ENCODE measurements at places on chromosomes 7 and 10.

- no peak for DNase-seq
These were observed 70.7 kb upstream of the STEAP4 start for GRCh38 chr7:88377434-88377833.

GRCh38 chr10:99784727-99785441, 2.4 kb downstream of the ABCC2 start:
- DNase-seq: no peak

DNA sequence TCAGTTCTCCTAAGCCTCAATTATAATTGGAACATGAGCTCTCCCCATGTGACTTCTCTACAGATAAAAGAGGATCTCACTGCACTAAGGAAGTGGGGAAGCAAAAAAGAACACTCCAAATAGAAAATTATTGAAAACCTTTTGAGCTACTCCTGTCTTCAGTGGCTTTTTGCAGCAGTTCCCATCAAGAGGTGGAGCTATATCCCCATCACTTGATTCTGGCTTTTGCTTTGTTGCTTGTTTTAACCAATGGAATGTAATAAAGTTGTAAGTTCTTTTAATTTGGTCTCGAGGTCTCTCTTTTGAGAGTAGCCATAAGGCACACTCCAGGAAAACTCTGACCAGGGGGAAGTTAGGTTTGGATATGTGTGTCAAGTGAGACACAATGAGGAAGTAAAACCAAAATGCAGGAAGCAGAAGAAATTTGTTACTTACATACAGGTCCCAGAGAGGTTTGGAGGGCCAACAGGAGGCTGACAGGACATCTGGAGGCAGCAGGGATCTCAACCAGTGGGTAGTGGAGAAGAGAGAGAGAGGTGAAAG, 569.4 kb downstream of the HTR7 start:
- DNase-seq: no peak

DNA sequence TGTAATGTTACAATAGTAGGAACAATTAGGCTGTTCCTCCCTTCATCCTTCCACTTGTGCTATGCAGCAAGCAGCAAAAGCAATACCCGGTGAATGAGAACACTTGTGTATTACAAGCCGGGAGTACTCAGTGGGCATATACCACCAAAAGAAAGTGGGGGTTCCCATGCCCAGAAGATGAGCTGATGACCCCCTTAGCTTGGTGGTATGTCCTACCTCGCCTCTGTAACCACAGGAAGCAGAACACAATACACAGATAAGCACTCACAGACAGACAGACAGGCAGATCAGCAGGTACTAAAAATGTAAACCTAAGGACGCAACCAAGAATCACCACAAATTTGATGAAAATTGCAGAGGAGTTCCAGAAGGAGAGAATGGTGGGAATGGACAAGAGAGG, 15.5 kb upstream of the KIF20B start:
- DNase-seq: no peak

GRCh38 chr10:71767420-71768035, 5.8 kb downstream of the VSIR start:
- no peak for DNase-seq

GRCh38 chr10:47311932-47312662, 10.2 kb upstream of the GDF2 start:
- peak; percentile 40 for DNase-seq

DNA sequence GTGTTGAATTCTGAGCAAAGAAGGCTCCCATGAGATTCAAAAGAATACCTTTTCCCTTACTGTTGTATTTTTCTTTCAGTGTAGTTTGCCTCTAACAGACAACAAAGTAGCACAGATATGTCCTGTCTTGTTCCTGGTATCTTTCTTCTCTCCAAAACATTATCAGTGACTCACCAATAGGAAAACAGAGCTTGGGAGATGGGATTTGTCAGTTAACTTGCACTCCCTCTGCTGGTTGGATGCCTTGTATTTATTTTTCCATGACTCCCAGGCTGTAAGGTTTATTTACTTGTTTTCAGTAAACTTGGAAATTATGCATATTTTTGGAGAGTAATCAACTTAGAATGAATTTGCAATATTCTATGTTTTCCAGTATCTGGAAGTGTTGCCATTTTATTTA, 129.7 kb downstream of the SAMD9 start:
- DNase-seq: no peak

DNA sequence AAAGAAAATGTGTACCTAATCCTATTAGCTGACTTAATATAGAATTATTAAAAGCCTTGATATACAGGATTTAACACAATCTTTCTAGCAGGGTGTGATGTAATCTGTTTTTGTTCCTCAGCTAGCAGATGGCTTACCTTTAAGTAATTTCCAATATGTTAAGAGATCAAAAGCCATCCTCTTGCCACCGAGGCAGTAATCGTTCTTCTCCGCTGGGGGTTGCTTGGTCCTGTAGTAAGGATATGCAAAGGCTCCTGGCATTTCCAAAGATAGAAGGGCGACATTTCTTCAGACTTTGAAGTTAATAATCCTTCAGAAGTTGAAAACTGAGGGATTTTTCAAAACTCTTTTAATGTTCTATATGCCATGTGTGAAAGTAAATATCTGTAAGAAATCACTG, 156.4 kb downstream of the FZD1 start:
- no peak for DNase-seq

DNA sequence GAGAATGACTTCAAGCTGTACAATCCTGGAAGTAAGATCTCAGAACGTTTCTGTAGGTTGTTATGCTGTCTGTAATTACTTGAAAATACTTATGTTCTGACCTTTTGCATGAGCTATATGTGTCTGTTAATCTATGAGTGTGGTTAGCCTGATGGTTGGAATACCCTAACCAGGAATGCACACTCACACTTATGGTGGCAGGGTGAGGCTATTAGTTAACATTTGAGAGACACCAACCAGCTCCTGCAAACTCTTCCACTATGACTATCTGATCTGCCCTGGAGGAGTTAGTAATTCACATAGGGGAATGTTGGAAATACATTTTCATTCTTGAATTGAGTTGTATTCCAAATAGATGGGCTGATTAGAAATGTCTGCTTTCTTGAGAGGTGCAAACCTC, 450.3 kb downstream of the INHBA start:
- no peak for DNase-seq

DNA sequence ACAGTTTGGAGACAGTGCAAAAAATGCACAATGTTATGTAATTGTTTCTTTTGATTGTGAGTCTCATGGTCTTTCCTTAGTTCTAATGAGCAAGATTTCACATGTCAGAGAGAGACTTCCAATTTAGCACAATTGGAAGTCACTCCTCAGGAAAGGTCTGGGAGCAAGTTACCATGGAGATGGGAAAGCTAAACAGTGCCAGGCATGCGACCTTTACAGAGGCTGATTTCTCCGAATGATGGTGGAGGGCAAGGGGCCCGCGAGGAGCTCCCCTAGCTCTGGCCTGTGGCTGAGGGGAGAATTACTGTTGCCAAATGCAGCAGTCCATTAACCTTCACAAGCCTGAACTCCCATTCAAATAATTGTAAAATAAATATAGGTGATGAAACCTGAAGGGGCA, 59.3 kb downstream of the CDCA7L start:
- DNase-seq: no peak

GRCh38 chr10:74488907-74489306, 337.5 kb upstream of the KAT6B start:
- no peak for DNase-seq

DNA sequence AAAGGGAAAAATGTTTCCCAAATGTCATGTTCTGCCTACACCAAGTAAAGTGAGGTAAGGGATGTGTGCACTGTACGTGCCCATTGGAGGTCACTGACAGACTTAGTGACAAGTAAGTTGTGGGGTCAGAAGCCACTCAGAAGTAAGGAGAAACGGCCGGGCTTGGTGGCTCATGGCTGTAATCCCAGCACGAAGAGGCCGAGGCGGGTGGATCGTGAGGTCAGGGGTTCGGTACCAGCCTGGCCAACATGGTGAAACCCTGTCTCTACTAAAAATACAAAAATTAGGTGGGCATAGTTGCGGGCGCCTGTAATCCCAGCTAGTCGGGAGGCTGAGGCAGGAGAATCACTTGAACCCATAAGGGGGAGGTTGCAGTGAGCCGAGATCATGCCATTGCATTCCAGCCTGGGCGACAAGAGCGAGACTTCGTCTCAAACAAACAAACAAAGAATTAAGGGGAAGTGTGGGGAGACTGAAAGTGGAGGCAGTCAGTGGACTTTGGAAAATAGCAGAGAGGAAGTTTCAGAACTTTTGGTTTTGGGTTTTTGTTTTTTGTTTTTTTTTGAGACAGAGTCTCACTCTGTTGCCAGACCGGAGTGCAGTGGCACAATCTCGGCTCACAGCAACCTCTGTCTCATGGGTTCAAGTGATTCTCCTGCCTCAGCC, 114.8 kb downstream of the WDFY4 start:
- no peak for DNase-seq

GRCh38 chr7:116595063-116595462, 70.2 kb downstream of the CAV1 start:
- no peak for DNase-seq

GRCh38 chr10:101649525-101650085, 45.4 kb downstream of the FBXW4 start:
- DNase-seq: no peak

DNA sequence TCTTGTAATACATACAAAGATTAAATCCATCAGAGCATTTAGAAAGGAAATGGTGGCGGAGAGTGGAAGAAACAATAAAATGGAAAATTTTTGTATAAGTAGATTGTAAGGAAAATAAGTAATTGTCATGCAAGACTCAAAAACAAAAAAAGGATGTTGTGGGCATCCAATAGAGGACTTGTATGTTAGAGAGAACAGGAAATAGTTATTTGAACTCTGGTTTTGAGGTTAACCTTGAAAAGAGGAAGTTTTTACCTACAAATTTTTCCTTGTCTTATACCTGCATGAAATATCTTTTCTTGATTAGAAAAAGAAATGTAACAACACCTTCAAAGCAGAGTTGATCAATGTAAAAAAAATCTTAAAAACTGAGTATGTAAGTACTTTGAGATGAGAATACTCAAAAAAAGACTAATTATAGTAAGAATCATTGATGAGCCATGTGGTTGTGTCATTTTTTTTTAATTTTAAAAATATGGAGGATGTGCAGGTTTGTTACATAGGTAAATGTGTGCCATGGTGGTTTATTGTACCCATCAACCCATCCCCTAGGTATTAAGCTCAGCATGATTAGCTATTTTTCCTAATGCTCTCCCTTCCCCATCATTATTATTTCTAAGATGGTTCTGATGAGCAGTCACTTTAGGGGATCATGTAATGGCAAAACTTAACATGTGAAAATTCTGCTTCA, 11.9 kb downstream of the TMEM106B start:
- no peak for DNase-seq

DNA sequence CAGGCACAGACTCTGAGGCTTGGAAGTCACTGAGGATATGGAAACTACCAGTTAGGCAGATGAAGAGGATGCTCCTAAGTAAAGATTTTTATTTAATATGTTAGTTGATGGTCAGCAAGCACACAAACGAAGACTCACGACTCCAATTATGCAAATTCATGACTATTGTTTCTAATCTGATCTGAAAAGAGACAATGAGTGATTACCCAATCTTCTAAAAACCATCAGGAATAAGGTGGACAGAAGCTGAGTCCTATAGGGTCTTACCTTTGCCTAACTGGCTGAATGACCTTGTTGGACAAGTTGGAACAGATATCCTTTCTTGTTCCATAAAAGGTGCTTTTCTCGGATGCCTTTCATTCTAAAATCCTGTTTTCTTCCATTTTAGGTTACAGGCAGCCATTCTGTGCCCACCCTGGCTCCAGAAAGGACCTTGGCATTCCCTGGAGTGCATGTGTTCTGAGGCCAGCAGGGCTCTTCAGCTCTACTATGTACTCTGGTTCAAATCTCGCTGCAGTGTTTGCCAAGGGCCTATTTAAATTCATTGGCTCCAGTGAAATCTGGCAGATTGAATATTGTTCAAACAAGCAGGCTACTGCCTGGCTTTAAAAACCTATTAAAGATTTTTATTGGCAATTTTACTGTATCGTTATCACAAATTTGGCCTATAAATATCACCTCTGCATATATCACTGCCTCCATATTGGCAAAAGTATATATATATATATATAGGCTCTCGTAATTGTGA, 77.5 kb downstream of the SLC25A13 start:
- no peak for DNase-seq

- DNase-seq: no peak
These were observed 112.8 kb upstream of the INSIG1 start for GRCh38 chr7:155184923-155185322.

- DNase-seq: no peak
These were observed 830.2 kb upstream of the LRRTM3 start for GRCh38 chr10:66095610-66096009.

GRCh38 chr10:132606031-132606491, 68.5 kb downstream of the INPP5A start:
- DNase-seq: no peak

- DNase-seq: no peak
These were observed 10.3 kb downstream of the ZNF775 start for GRCh38 chr7:150389532-150389816.

- DNase-seq: no peak
These were observed 14.7 kb downstream of the FKBP6 start for GRCh38 chr7:73342645-73343044.

GRCh38 chr7:1044189-1045068, at the start of gene GPR146:
Gene GPR146, plus strand, starts transcription at chr7:1044546. Its CDS starts 12,970 bp downstream, at chr7:1057516.
- DNase-seq: peak; percentile 92

DNA sequence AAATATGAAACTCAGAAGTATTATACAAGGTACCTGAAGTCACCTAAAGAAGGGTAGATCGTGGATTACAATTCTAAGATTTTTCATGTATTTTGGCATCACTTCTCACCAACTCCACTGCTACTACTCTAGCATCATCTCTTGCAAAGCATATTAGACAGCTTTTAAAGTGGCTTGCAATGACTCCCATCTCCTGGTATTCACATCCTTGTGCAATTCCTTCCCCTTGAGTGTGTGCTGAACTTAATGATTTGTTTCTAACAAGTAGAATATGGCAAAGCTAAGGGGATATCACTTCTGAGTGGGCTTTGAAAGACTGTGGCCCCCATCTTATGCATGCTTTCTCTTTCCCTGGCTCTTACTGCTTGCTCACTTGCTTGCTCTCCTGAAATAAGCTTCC, 280.2 kb downstream of the SNX13 start:
- no peak for DNase-seq

GRCh38 chr10:102120142-102120990, at the start of gene LDB1:
Gene LDB1, minus strand, starts transcription at chr10:102120368. Its CDS starts 258 bp downstream, at chr10:102120110.
- DNase-seq: peak; percentile 50

DNA sequence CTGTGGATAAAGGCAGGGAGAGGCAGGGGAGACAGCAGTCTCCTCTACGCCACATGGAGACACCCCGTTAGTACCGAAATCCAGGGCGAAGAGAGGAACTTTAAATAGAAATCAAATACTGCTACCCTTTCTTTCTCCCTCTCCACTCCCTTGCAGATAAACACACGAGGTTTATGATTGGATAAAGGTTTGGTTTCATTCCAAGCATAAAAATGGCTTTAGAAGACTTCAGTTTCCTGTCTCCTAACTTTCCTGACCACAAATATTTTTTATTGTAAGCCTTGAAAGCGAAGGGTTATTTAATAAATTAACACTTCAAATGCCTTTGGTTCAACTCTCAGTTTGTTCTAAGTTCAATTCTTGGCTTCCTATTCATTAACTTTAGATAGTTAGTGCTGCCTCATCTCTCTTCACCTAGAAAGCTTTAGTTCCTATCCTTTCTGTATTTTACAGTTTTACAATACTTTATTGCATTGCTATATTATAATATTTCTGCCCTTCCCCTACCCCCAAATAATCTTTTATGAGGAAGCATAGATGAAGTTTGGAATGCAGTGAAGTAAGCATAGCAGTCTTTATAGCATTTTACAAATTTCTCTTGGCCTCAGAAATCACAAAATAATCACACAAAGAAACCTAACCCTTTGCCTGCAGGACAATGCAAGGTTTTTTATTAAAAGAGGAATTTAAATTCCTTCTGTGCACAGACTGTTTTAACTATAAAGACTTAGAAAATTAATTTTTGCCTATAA, 31.5 kb upstream of the ARID5B start:
- peak; percentile 23 for DNase-seq

Data from GM04504 (cell line).